ENCODE measurements at places on chromosomes 11 and 22.

DNA sequence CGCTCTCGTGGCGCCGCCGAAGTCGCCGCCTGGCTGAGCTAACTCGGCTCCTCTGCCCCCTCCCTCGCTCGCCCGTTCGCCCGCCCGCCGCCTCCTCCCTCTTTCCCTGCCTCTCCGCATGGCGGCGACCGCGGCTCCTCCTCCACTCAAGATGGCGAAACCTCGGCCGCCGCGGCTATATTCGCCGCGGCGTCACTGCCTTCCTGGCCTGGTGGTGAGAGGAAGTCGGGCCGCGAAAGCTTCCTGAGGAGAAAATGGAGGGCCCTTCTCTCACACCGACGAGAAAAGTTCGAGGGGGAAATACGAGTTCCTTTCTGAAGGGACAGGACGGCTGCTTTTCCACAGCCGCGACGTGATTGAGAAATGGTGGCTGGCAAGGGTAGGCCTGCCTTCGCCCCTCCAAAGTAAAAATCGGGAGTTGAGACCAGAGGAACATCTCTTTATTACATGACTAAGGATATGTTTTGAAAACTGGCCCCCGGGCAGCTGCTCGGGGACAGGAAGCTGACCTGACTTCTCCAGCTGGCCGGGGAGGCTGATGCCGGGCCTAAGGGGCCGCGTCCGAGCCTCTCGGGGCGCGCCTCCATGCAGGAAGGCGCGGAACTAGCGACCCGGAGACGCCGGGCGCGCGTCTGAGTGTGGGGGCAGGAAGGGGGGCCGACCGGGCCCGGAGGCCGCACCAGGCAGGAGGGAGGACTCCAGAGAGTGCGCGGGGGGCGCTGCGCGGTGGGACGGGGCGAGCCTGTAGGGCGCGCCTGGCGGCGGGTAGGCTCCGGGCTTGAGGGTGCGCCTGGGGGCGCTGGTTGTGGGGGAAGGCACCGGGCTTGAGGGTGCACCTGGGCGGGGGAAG lies at the start of gene DDX6:
TSS of gene DDX6 (minus strand) at position 54 of the 850 bp plus-strand sequence. CDS start 4,913 bp downstream, outside the sequence.
- peak; percentile 84 for DNase-seq

GRCh38 chr22:25069758-25070481 lies 117.4 kb downstream of the KIAA1671 start:
- DNase-seq = no peak

GRCh38 chr11:35614939-35615569 lies 3.2 kb upstream of the FJX1 start:
- DNase-seq = no peak

DNA sequence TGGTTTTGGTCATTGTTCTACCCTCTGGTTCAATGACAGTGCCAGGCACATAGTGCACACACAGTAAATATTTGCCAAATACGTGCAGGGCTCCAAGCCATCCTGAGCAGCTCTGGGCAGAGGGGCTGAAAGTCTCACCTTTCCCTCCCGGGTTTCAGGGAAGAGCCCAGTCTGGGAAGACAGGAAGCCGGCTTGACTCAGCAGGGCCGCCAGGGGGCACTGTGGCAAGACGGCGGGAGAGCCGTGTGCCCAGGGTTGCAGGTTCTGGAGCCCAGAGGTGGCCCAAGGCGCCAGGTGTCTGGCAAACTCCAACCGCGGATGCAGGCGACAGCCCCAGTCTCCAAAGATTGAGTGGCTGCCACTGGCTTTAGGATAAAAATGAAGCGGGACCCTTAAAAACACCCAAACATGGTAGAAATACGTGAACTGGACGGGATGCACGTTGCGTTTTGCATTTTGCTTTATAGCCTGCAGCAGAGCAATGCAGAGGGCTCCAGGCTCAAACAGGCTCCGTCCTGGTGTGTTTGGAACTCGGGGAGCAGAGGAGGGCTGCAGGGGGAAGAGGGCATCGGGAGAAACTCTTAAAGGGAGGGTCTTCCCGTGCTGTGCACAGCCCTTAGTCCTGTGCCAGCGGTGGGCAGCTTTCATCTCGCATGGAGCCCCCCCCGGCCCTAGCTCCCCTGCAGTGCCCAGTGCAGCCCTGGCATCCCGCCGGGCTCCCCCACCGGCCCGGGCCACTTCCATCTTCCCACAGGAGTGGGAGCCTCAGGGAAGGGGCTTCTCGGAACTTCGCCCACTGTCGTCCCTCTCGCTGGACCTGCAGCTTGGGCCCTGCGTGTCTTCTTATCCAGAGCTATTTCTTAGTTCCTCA lies 10.7 kb downstream of the KRTAP5-5 start:
- DNase-seq = no peak

DNA sequence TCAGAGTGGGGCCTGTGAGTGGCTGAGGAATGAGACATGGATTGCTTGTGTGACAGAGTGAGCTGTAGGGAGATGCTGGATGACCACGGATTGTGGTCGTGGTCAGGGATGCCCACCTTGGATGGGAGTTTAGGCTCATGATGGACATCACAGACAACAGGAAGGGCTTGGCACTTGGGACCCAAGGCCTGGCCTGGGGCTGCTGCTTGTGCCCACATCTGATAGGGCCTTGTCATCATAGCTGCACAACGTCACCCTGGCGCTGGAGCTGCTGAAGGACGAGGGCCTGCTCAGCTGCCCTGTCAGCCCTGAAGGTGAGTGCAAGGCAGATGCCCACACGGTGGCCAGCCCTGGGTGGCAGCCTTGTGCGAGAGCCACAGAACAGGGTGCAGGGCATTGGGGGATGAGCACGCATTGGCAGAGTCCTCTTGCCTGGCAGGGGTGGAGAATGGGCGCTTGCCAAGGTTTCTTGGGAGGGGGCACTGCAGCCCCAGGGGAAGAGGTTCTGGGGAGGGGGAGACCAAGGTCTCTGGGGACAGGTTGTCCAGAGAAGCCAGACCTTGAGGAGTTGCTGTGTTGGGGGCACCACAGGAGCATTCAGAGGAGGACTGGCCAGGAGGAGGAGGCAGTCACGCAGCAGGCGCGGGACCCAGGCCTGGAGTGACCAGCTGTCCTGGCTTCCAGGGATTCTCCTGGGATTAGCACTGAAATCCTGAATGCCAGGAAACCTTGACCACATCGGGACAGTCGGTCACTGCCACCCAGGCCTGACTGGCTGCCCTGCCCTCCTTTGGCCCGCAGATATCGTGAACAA lies 25.0 kb downstream of the PARVG start:
- no peak for DNase-seq

GRCh38 chr22:45162531-45162930 lies 1.2 kb upstream of the NUP50 start:
- DNase-seq = no peak

- no peak for DNase-seq
Measured at GRCh38 chr22:33741025-33741424, 179.3 kb downstream of the LARGE1 start.

DNA sequence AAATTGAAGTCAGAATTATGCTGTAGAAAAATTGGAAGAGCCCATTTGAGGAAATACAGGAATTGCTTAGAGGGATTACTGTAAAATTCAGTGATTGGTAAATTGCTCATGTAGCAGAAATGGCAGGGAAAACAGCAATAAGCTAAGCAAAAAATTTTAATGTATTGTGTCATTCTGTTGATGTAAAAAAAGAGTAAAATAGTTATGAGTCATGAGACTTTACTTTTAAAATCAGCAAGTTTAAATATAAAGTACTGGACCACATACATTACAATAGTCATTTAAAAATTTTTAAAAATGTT lies 10.4 kb downstream of the PDHX start:
- DNase-seq = no peak

DNA sequence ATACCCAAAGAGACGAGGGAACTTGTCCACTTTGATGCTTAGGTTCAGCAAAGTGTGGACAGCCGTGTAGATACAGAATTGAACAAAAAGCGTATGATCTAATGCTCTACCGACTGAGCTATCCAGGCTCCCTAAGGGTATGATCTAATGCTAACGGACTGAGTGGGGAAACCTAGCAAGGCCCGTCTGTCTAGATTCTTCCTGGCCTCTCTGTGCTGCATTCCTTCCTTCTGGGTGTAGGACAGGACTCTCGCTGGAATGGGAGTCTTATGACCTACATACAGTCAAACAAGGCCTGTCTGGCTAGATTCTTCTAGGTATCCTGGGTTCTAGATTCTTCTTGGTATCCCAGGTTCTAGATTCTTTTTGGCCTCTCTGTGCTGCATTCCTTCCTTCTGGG lies 8.4 kb upstream of the SLC15A3 start:
- no peak for DNase-seq

GRCh38 chr11:5042091-5042490 lies 4.2 kb upstream of the OR52J3 start:
- DNase-seq = no peak

- DNase-seq = no peak
Measured at GRCh38 chr11:68330700-68331337, 18.4 kb downstream of the LRP5 start.

GRCh38 chr11:91209751-91210150 lies 986.9 kb upstream of the CHORDC1 start:
- DNase-seq = no peak

Data from stimulated activated CD8-positive, alpha-beta memory T cell treated with anti-CD3 and anti-CD28 coated beads, Interleukin-12 subunit alpha, Interleukin-12 subunit beta, amount 100 ng/mL, for 4 hours (primary cell).